AG09319 (cell line): ENCODE measurements at places on chromosomes 2 and 18.
A peak's percentile ranks its signal among the peaks of the same experiment; 100 is the strongest.

- no peak for DNase-seq
Measured at GRCh38 chr18:25459814-25460213, 107.8 kb upstream of the ZNF521 start.

GRCh38 chr2:68997401-68997800, 15.6 kb upstream of the ANTXR1 start:
- no peak for DNase-seq

- no peak for DNase-seq
Measured at GRCh38 chr2:164840930-164841718, 499 bp downstream of the COBLL1 start.

DNA sequence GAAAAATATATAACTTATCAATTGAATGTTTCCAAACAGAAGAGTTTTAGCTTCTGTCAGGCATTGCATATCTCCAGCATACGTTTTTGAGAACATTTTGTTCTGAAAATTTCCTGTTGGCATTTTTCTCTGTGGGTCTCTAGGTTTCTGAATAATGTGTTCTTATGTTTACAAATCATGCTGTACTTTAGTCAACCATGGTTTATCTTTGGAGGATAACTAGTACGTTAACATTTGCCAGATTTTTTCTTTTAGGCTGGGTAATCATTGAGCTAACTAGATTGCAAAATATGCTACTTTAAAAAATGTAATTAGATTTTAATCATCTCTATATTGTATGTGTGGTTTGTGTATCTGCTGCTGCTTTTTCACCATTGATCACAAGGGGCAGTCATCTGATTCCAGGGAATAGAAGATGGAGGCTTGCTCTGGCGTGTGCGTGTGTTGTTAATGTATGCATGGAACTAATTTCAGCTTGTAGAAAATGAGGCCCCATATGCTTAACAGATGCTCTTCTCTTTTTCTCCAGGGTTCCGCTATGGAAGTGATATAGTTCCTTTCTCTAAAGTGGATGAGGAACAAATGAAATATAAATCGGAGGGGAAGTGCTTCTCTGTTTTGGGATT, 21.3 kb downstream of the XRCC5 start:
- no peak for DNase-seq

DNA sequence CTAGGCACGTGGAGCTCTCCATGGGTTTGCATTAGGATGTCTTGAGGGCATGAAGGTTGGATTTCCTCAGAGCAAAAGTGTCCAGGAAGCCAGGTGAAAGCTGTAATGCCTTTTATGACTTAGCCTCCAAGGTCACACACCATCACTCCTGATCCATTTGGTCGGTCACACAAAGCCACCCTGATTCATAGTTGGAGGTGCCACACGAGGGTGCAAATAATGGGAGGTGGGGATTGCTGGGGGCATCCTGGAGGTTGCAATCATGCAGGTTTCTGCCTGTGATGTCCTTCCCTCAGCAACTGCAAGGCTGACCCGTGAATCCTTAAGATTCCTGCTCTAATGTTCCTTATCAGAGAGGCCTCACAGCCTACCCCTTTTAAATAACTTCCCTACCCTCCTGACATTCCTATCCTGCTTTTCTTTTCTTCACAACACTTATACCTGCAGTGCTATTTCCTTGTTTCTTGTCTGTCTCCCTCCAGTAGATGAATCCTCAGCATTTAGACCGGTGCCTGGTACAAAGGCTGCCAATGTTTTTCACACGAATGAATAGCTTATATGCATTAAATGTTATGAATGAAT, 97.1 kb downstream of the LIPG start:
- no peak for DNase-seq

GRCh38 chr2:156653675-156654074, 217.5 kb downstream of the GPD2 start:
- DNase-seq: no peak

GRCh38 chr2:214069254-214069653, 341.6 kb upstream of the VWC2L start:
- DNase-seq: peak; percentile 57

- no peak for DNase-seq
Measured at GRCh38 chr2:223979730-223980396, 22.6 kb downstream of the MRPL44 start.

DNA sequence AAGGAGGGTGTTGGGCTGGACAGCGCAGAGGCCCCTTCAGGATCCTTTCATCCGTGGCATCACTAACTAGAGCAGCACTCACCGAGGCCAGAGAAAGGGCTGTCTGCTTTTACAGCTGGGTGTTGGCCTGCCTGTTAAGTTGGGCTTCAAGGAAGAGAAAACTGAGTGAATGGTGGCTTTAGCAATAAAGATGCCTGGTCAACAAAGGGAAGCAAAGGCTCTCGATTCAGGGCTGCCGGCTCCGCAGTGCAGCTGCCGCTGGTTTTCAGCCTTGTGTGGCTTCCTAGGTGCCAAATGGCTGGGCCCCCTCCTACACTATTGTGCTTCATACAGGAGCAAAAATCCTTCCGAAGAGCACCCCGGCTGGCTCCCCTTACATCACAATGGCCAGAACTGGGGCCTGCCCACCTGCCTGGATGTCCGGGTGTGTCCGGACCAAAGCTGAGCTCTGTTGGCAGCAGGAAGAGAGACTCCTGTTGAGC, 61.0 kb upstream of the GPR45 start:
- no peak for DNase-seq

- no peak for DNase-seq
Measured at GRCh38 chr2:203062126-203062525, 47.5 kb downstream of the NBEAL1 start.

DNA sequence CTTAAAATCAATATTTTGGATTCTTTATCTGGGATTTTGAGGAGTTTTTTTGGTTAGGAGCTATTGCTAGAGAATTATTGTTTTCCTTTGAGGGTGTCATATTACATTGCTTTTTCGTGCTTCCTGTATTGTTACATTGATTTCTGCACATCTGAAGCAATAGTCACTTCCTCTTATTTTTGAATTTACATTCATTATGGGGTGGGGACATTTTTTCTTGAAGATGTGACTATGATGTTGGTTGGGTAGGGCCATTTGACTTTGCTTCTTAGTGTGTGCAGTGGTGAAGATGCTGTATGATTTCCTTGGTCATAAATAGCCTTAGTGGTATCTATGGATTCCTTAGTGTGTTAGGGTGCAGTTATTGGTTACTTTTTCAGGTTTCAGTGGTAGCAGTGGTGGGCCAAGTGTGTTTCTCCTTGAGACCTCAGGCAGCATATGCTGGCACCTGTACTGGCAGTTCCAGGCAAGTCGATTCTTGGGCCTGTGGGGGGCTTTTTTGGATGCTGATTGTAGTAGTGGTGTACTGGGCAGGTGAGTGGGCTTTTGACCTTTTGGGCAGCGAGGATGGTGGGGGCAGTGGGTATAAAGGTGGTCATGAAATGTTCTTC, 61.8 kb downstream of the ARHGAP25 start:
- DNase-seq: no peak

- no peak for DNase-seq
Measured at GRCh38 chr18:61782545-61782944, 110.3 kb downstream of the RNF152 start.

GRCh38 chr2:157216286-157216965, 41.1 kb upstream of the GALNT5 start:
- DNase-seq: no peak

GRCh38 chr2:165079432-165079831, 124.1 kb upstream of the SLC38A11 start:
- no peak for DNase-seq

DNA sequence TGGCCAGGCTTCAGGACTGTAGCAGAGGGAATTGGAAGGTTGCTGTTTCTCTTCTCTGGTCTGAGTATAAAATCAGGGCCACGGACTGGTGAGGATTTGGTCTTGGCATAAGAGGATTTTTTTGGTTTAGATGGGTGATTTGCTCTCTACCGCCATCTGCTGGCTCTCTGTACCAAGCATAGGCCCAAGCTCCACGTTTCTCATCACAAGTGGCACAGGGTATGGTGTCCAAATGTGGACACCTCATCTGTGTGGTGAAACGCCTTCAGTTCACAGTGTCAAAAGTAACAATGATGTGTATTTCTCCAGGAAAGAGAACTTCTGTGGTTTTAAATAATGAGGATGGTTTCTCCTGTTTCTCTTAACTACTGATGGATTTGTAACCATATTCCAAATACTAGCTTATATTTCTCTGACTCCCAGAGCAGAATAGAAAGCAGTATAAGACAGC, 115.1 kb downstream of the EML6 start:
- DNase-seq: peak; percentile 38

- DNase-seq: no peak
Measured at GRCh38 chr2:140128909-140129308, 1348.7 kb upstream of the NXPH2 start.

DNA sequence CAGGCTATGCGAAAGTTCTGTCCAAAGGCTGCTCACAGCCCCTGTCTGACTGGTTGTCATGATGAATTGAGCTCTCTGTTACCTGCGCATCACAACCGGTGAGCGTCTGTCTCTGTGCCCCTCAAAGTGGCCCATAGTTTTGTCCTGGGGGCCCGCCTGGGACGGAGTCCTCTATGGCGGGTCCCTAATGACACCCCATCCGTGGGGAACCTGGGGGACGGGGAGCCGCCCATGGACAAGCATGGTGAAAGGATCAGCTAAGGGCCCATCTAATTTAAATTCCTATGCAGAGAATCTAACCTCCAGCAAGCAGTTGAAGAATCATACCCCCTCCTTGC, 473 bp downstream of the ELMOD3 start:
- DNase-seq: no peak

GRCh38 chr2:223758131-223758840, 79.1 kb downstream of the AP1S3 start:
- no peak for DNase-seq

DNA sequence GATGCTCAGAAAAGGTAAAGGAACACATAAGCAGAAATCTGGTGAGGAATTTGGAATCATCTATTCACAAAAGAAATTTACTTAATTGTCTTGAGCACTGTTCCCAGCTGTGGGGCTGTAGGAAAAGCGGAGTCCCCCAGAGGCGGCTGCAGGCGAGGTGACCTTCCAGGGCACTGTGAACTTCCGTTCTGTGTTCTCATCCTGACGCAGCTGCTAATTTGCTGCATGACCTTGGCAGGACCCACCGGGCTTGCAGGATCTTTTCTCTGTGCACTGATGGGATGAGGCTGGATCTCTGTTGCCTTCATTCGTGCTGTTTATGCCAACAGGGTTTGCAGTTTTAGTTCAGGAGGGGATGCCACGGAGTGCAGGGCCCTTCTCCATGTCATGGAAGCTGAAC, 301.9 kb upstream of the MYT1L start:
- no peak for DNase-seq

- DNase-seq: no peak
Measured at GRCh38 chr2:42232024-42232423, 62.9 kb downstream of the EML4 start.

DNA sequence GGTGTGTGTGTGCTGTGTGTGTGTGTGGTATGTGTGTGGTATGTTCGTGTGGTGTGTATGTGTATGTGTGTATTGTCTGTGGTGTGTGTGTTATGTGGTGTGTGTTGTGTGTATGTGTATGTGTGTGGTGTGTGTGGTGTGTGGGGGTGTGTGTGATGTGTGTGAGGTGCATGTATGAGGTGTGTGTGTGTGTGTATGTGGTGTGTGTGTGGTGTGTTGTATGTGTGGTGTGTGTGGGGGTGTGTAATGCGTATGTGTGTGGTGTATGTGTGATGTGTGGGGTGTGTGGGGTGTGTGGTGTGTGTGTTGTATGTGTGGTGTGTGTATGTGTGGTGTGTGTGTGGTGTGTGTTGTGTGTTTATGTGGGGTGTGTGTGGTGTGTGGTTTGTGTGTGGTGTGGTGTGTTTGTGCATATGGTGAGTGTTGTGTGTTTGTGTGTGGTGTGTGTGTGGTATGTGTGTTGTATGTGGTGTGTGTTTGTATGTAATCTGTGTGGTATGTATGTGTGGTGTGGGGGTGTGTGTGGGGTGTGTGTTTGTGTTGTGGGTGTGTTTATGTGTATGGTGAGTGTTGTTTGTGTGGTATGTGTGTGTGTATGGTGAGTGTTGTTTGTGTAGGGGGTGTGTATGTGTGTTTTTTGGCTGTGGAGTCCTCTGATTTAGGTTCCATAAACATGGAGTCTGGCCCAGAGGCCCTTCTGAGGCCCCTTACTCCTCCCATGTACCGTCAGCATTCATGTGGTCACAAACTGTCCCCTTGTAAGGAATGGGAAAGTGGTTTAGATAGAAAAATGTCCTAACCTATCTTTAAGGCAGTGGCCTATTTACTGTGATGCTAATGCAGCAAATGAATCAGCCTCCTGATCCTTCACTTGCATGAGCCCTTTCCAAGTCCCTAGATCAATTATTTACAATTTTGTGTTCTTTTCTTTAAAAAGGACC, 116.0 kb downstream of the ALPK2 start:
- no peak for DNase-seq

GRCh38 chr18:22330508-22330907, 87.2 kb downstream of the CTAGE1 start:
- DNase-seq: no peak
